ENCODE measurements at places on chromosomes 11 and 22.

DNA sequence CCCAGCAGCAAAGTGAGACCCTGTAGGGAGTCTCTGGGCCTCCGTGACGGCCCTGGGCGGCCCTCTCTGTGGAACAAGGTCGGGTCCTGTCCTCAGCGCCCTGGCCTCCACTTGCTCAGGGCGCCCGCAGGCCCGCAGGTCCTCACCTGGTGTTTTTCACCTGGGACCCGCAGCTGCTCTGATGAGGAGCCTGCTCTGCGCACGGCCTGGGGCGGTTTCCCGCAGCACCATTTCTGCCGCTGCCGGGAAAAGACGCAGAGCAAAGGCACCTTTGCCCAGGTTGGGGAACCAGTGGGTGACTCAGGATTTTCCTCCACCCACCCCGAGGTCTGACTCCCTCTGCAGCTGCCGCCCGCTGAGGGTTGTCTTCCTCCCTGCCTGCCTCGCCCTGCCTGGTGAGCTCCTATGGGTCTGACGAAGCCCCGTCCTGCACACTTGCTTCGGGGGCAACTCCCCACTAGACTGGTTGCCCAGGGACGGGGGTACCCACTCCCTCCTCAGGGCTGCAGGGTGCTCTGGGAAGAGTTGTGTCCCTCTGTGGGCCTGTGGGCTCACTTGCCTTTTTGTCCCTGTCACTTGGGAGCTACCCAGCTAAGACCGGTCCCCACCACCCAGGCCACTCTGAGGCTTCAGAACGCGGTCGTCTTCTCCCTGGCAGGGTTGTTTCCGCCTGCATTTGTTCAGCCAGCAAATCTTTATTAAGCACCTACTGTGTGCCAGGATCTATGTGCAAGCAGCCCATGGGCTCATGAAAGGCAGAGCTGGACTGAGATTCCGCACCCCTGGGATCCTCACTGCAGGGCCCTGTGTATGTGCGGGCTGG, 89.5 kb downstream of the KCNQ1 start:
- no peak for DNase-seq

DNA sequence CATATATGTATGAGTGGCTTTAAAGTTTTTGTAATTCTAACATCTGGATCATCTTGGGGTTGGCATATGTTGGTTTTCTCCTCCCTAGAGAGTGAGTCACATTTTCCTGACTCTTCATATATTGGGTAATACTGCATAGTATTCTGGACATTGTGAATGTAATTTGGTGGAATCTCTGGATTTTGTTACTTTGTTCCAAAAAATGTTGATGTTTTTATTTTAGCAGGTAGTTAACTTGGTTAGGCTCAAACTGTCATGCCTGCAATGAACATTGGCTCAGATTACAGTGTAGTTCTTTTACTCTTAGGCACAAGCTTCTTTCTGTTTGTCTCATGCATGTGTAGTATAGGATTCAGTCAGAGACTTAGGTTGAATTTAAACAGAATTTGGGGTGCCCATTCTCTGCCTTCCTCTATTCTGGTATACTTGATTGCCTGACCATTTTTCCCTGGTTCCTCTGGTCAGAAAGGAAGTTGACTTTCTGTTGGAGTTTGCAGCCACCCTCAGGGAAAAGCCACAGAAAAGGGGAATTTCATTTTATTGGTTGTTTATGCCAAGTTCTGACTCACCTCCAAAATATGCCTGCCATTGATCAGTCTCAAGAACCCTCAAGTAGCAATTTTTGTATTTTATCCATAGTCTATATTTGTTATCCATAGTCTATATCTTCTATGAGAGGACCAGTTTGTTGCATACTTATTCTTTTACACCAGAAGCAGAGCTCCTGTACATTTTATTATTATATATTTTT, 151.7 kb downstream of the UVRAG start:
- no peak for DNase-seq

DNA sequence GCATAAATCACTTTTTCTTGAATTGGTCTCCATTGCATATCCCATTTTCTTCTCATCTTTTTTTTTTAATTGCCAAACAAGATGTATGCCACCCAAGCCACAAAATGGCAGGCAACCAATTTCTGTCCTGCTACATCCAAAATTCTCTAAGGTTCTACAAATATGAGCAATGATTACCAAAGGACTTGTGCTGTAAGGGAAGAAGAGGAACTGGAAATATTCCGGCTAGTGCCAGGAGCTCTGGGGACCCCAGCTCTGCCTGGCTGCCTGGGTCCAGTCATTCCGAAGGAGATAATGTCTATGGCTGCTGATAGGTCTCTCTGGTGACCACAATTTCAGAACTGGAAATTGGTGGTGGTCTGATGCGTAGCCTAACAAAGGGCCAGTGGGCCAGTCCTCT, 17.1 kb upstream of the SNX32 start:
- DNase-seq, result no peak

GRCh38 chr11:108938604-108939003, 273.7 kb downstream of the DDX10 start:
- no peak for DNase-seq

- DNase-seq, result peak; percentile 1
Observed at GRCh38 chr11:2208691-2209369, 37.2 kb upstream of the TH start.

DNA sequence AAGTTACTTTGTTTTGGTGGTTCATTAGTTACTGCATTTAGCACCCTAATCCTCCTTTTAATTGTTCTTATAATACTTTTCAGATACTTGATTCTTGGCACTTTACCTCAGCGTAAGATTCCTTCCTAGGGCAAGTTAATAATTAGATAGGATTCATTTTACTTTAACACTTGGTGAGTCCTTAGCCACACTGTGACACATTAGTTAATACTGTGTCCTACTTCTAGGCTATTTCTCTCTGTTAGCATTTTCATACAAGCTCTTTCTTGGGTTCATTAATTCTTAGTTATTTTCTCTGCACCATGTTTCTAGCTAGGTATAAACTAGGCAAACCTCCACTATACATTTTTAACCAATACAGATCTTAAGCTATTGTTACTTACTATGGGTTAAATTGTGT, 16.1 kb downstream of the OR5M3 start:
- no peak for DNase-seq

GRCh38 chr11:8652140-8652539, 30.3 kb downstream of the TRIM66 start:
- DNase-seq, result no peak

- DNase-seq, result no peak
Observed at GRCh38 chr11:94786264-94787126, 18.3 kb downstream of the AMOTL1 start.

DNA sequence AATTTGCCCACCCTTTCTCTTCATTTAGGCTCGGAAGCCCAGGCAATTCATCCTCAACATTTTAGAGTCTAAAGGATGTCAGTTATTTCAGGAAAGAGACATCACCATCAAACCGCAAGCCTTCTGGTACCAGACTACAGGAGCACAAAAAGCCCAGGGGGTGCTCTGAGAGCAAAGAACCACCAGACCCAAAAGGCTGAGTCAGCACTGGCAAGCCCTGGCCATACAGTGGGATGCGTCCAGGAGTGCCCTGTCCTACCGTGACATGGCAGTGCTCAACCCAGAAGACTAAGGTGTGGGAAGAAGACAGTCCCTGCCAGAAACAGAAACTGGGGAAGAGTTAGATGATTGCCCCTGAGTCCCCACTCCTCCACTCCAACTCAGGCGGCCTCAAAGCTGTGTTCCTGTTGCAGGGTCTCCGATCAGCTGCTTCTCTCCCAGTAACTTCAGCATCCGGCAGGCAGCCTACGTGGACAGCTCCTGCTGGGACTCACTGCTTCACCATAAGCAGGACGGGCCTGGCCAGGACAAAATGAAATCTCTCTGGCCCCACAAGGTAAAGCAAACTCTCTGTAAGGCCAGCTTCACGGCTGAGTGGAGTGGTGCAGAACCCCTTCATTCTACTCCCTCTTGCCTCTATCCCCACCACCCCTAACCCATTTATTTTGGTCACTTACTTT, 1.5 kb downstream of the PANX3 start:
- no peak for DNase-seq

DNA sequence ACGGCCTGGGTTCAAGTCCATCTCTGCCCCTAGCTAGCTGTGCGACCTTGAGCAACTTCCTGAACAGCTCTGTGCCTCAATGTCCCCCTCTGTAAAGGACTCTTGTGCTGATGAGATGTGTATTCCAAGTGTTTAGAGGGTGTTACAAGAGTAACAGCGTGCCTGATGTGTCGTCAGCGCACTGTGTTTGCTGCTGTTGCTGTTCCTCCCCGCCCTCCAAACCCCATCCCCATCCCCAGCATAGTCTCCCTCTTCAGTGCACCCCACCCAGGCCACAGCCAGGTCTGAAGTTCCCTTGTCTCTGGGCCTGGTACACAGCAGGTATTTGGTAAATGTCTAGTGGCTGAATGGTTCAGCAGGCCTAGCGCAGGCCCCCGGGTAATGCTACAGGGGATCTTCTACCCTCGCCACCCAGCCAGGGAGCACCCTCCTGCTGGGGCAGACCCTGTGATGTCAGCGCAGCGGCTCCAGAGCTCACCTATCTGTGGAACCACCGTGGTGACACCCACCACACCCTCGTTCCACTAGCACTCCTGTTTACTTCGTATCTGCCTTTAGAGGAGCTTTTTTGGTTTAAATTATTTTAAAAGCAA, 10.3 kb downstream of the CBX7 start:
- peak; percentile 52 for DNase-seq

GRCh38 chr11:3231851-3232744, at the start of gene MRGPRE:
TSS of gene MRGPRE (minus strand) at chr11:3232417. CDS start at chr11:3228799, 3,618 bp downstream.
- peak; percentile 49 for DNase-seq

GRCh38 chr11:29321293-29322132, 695.3 kb downstream of the KCNA4 start:
- DNase-seq, result no peak

DNA sequence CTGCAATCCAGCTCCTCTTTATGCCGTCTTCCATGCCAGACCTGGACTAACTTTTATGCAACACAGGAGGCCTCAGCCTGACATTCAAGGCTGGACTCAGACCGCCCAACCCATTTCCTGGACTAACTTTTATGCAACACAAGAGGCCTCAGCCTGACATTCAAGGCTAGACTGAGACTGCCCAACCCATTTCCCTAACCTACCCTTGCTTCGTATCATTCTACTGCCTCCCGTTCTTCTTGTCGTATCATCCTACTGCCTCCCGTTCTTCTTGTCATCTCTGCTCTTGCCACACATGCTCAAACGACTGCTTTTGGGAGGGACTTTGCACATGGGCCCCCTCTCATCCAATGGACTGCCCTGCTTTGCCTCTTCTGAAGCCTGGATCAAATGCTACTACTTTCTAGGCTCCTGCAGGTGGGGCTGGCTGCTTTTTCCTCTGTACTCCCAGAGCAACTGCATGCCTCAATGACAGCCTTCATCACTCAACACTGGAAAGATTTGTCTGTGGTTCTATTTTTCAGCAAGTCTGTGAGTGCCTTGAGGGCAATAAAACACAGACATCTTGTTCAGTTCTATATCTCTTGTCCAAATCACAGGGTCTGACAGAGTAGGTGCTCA, 7.8 kb downstream of the TBC1D10A start:
- DNase-seq, result no peak

DNA sequence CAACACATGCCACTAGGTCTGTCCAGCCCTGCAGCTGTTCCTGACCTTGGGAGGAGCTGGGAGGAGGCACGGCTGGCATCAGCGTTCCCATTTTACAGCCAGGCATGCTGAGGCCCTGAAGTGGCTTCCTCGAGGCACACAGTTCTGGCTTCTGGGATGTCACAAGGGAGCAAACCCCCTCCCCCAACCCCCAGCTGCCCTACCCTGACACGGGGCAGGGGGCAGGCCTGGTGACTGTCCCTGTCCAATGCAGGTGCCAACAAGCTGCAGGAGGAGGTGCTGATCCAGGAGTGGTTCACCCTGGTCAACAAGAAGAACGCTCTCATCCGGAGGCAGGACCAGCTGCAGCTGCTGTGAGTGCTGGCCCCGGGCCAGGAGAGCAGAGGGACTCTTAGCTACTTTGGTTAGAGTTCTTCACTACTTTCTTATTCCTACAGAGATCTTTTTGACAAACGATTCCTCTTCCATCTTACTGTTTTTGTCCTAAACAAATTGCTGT, 5.3 kb downstream of the KCNK7 start:
- DNase-seq, result no peak

GRCh38 chr11:72254299-72254993, 10.5 kb upstream of the PHOX2A start:
- no peak for DNase-seq

DNA sequence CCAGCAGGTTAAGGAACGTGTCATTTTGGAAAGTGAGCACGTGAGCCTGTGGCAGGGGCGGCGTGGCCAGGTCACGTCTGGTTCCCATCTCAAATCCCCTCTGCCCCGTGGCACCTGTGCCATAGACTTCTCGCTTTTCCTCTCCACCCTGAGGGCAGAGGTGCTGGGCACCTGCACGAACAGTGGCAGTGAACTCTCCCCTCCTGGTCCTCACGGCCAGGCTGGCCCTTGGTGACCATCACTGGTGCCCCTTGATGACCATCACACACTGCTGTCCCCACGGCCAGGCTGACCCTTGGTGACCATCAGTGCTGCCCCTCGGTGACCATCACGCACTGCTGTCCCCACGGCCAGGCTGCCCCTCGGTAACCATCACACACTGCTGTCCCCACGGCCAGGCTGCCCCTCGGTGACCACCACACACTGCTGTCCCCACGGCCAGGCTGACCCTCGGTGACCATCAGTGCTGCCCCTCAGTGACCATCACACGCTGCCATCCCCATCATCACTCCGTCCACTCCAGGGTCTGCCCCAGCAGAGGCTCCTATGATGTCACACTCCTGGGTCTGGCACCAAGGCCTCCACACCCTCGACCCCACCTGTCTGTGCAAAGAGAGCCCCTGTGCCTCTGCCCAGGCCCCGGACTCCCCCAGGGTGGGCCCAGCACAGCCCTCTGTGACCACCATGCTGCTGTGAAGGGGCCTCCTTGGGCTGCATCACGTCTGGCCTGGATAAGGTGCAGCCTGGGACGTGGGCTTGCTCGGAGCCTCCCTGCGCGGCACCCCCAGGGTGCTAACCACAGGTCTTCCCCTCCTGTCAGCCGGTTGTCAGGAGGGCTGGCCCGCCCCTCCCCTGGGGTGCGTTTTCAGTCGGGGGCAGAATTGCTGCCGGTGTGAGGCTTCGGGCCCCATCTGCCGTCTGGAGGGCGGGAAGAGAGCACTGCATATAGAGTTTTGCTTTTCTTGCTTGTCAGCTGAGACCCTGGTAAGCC, 738.6 kb downstream of the BRD1 start:
- DNase-seq, result no peak

DNA sequence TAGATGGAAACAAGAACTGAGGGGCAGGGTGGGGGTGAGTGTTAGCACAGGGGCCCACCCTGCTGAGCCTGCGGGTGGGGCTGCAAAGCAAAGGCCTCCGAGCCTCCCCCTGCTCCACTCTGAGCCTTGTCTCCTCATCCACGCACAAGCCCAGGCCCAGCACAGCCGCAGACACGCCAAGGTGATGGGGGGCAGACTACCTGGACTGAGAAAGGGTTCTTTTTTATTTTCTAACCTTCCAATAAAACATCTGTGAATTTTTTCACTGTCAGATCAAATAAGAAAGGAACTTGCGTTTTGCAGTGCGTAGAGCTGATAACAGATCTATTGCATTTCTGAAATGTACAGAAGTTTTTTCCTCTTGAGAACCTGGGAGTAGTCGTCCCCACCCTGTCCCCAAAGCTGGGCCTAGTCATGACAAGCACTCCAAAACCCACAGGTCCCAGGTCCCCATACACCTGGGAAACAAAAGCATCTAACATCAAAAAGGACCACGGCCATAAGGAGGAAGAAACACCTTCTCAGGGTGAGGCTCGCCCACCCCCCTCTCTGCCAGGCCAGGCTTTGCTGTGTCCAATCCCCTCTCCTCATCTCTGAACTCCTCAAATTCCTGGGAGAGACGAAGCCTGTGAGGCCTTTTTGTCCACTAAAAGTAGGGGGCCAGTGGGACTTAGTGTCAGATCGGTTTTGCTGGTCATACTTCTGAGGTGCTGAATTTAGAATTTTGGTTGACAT, 22.7 kb upstream of the CD5 start:
- DNase-seq, result no peak
